ENCODE measurements at places on chromosomes 2 and 18.

DNA sequence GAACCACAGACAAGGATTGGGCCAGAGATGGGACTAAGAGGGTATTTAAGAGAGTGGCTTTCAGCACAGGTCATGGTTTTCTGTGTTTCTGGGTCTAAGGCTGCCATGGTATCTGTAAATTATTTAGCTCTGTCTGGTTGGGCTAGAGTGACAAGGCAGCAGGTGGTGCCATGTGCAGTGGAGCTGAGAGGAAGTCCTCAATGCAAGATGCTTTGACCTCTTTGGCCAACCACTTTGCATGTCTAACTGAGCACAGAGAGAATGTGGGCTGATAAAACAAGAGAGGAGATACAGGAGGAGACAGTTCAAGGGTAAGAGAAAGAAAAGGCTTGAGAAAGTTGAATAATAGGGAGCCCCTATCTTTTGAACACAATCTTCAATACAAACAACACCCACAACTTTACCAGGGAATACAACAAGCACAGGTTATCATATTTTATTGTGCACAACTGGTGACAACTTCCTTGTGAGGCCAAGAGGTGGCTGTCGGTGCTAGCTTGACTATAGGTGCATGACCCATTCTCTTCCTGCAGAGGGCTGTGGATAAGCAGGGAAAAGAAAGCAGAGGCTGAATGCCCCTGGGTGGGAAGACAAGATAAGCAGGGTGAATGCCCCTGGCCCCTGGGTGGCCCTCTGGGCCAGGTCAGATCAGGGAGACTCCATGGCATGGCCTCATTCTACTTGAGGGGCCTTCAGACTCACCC, 12.3 kb downstream of the FLACC1 start:
- no peak for DNase-seq

DNA sequence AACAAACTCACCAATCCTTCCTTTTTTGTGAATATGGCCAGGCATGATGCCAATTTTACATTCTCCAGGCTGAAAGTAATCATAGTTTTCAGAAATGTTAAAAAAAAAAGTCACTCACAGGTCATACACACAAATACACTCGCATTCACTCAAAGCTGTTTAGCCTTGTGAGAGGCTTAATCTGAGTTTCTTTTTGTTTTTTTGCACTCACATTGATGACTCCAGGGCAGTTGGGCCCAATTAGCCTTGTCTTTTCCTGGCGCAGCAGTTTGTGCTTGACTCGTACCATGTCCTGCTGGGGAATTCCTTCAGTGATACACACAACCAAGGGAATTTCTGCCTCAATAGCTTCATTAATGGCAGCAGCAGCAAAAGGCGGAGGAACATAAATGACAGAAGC, 18.0 kb downstream of the SUCLG1 start:
- no peak for DNase-seq

GRCh38 chr18:56294484-56295183, 343.8 kb downstream of the TXNL1 start:
- no peak for DNase-seq

- no peak for DNase-seq
Observed at GRCh38 chr2:172861656-172862476, 126.2 kb downstream of the RAPGEF4 start.

GRCh38 chr2:109304242-109304641, 175.2 kb downstream of the SH3RF3 start:
- DNase-seq = no peak

DNA sequence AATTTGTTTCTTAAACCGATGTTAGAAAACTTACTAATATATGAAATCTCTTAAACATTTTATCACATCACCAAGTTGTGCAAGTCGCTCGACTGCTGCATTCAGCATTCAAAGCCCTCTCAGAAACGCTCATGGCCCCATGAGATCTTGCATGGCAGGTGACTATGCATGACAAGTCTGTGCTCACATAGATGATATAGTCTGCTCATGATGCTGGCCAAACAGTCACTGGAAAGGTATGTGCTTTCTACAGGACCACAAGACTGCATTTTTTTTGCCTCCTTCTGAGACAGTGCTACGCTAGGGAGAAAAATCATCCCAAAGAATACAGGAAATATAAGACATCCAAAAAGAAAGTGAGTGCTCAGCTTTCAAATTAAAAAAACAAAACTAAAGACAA, 98.3 kb upstream of the ZBTB14 start:
- no peak for DNase-seq

GRCh38 chr2:26542194-26542455, 64.2 kb upstream of the OTOF start:
- no peak for DNase-seq

DNA sequence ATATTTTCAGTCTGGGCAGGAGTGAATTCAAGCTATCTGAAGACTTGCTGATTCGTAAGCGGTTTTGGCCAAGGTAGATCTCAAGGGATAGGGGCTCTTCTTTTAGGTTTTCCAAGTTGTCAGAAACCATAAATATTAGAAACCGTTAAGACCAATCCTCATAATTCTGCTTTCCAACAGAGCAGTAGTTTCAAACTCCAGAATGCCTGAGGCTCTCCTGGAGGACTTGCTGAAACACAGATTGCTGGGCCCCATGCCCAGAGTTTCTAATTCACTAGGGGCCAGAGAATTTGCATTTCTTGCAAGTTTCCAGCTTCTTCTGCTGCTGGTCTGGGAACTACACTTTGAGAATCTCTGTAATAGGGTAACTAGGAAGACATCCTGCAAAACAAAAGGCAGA, 1855.7 kb upstream of the CELF4 start:
- DNase-seq = no peak

GRCh38 chr2:202094426-202094986, 21.5 kb downstream of the KIAA2012 start:
- no peak for DNase-seq

- peak; percentile 61 for DNase-seq
Observed at GRCh38 chr18:46278481-46279465, 174.6 kb downstream of the HAUS1 start.

- no peak for DNase-seq
Observed at GRCh38 chr2:42435628-42436027, 58.2 kb downstream of the KCNG3 start.

GRCh38 chr2:131049150-131049718, 44.0 kb downstream of the FAM168B start:
- no peak for DNase-seq

- no peak for DNase-seq
Observed at GRCh38 chr2:162914161-162914560, 75.6 kb upstream of the KCNH7 start.
